H4 (cell line): ENCODE measurements at places on chromosomes 1 and 21. TPM values are rescaled to one million over a fixed set of nuclear protein-coding genes. Genes with fewer than 3 reads are reported as not detected.

The WNT3A gene
- not detected in 2 replicates for total RNA-seq

The GBP7 gene
- not detected in 2 replicates for total RNA-seq

The OR10Z1 gene
- not detected in 2 replicates for total RNA-seq

GRCh38 chr1:51237351-51238033 lies 1.4 kb downstream of the RNF11 start:
- no peak for DNase-seq

- no peak for DNase-seq
These were observed 12.4 kb downstream of the KCNA10 start for GRCh38 chr1:110506541-110506940.

GRCh38 chr1:179953974-179954492 lies 577 bp upstream of the CEP350 start:
- no peak for DNase-seq

DNA sequence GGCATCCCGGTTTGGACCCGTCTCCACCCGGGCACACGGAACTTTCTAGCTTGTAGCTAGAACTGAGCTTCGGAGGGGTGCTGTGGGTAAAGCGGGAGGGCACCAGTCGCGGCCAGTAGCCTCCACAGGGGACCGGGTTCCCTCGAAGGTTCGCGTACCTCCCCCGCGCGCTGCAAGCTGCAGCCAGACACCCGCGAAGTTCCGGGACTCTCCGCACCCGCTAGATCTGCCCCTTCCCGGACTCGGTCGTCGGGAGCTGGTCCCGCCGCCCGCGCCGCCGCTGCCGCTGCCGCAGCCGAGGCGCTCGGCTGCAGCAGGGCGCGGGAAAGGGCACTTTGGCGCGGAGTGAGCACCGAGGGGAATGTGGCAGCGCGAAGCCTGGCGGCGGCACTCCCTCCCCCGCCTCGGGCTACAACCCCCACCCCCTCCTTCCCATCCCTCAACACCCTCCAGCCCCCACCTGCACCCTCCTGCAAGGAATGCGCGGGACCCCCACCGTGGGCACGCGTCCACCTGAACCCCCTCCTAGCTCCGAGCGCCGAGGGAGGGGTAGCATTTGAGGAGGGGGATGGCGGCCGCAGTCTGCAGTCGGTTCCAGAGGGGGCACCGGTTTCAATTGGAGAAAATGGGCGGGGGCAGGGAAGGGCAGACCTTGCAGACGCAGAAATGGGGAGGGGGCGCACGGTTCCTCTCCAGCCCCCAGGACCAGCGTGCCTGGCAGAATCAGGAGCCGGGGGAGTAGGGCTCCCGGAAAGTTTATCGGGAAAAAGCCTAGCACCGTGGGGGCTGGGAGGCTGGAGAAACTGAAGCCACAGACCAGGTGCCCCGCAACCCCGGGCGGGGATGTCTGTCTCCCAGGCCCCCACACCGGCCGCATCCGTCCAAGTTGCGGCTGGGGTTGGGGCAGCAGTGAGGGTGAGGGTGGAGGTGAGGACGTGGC lies 968 bp downstream of the CSMD2 start:
- no peak for DNase-seq

DNA sequence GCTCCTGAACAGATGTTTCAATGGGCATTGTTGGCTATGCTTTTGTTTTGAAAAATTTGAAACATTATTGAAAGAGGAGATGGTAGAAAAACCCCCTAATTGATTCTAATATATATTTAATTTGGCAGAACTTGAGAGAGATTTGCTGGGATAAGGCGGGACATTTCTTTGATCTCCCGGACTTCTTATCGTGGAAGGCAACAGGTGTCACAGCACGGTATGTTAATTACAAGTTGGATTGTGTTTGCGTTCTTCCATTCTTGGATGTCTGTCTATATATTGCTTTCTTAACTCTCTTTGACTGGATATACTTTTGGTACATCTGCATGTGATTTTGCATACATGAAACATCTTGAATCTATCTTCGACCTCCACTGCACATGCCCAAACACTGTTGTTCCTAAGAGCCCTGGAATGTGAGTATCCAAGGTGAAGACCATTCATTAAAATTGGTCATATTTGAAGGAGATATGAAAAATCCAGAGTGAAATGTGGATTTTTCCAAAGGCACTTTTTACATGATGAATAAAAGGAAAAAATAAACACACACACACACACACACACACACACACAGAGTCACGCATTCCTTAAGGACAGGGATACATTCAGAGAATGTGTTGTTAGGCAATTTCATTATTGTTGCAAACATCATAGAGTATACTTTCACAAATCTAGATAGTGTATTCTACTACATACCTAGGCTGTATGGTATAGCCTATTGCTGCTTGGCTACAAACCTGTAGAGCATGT lies 81.9 kb downstream of the FGGY start:
- no peak for DNase-seq

DNA sequence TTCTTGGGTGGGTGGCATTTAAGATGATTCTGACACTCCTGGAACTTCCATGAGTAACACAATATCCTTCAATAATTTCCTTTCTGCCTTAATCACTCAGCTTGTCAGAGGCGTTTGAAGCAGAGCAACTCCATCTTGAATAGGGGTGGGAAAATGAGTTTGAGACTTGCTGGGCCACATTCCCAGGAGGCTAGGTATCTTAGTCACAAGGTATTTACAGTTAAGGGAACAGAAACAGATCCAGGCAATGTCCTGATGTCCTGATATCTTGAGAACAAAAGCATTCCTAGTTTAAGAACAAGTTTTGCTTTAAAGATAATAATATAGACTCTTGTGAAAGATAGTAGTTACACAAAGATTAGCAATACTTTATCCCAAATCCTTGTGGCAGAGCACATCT lies 76.6 kb upstream of the KIAA0040 start:
- DNase-seq, result no peak

DNA sequence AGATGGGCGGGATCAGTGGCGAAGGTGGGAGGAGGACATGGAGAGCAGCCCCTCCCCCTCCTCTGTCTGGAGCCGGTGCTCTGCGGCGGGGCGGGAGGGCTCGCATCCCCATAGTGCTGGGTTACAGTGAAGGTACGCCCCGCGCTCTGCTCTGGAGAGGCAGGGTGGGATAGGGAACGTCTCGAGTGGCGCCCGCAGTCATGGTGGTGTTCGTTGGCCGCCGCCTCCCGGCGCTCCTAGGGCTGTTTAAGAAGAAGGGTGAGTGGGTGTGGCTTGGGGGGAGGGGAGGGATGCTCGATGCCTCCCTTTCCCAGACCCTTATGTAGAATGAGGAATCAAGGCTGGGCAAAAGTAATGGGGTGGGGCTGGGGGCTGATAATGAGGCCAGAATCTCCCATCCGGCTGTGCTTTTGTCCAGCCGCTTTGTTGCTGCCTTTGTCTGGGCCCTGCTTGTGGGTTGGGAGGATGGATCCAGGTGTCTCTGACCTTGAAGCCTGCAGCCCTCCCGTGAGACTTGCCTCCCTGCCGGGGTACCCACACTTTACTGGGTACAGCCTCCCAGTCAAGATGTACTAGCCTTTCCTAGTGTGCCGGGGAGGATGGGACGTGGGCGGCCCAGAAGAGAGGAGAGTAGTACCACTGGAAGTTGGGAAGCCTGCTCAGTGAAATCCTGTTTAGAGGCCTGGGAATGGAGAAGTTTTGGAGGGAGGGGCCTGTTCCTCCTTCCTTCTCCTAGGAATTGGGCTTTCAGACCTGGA lies 51.4 kb downstream of the YARS1 start:
- no peak for DNase-seq
